Activated T-helper 1 cell treated with anti-CD3 and anti-CD28 coated beads, Interleukin-2, amount 50 U/mL, for 16 hours (primary cell): ENCODE measurements at places on chromosomes 4 and X.

- DNase-seq = no peak
Observed at GRCh38 chr4:134471569-134471968, 270.0 kb upstream of the PABPC4L start.

DNA sequence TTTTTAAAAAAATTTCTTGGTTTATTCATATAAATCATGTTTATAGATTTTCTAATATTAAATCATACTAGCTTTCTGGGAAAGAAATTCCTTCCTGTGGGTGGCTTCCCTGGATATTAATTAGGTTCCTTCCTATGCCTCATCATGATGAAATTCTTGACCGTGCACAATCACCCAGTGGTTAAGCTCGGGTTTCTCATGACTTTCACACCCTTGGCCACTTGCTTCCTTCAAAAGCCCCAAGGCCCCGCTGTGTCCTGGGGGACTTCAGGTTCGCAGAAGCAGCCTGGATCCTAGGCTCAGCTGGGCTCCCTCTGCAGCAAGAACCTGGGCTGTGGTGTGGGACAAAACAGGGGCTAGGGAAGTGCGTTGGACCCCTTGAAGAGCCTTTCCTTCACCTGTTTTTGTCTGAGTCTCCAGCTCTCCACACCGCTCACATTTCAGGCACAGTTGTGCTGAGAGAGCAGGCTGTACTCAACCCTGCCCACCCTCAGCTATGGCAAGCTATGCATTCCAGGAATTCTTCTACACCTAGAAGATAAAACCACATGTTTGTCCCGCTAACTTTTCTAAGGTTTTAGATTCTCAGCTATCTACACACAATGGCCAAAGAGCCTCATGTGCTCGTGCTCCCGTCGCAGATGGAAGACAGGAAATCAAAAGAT lies 48.9 kb upstream of the TMSB15B start:
- DNase-seq = no peak

- no peak for DNase-seq
Observed at GRCh38 chrX:97524997-97525396, 641.3 kb downstream of the RPA4 start.

- no peak for DNase-seq
Observed at GRCh38 chrX:119694601-119695534, 1.9 kb upstream of the SEPTIN6 start.

GRCh38 chr4:170090352-170091052 lies 746 bp upstream of the AADAT start:
- no peak for DNase-seq

DNA sequence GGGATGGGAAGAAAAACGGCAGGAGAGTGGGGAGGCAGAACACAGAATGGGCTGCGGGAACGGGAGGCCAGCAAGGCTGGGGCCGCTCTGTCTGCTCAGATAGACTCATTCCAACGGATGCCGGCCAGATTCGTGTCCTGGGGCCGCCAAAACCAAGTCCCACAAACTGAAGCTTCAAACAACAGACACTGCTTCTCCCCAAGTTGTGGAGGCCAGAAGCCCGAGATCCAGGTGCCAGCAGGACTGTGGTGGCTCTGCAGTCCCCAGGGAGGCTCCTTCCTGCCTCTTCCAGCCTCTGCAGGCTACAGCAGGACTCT lies 100.6 kb downstream of the ADRA2C start:
- DNase-seq = no peak

DNA sequence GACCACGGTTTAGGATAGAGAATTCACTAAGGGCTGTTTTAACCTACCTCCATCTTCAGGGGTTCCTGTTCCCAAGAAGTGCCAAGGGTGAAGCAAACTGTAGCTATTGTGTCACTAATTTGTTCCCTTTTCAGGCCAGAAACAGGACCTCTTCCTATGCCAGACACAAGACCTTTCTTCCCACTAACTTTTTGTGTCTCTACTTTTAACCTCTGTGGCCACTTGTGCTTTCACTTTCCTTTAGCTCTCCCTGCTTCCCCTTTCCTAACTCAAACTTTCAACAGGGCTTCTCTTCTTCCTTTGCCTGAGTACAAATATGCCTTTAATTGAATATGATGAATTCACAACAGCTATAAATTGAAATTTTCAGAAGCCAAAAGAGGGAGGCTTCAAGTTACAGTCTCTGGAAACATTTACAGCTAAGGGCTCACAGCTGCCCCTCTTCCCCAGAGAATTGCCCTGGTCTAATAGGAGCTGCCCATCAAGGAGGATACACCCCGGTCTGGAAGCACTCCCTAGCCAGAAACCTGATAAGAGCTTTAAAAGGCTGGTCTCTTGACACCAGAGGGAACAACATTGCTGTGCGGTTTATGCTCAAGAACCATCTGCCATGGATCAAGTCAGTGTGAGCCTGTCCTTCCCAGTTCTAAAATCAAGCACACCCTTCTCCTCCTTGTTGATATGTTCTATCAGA lies 61.7 kb upstream of the PLS3 start:
- no peak for DNase-seq

DNA sequence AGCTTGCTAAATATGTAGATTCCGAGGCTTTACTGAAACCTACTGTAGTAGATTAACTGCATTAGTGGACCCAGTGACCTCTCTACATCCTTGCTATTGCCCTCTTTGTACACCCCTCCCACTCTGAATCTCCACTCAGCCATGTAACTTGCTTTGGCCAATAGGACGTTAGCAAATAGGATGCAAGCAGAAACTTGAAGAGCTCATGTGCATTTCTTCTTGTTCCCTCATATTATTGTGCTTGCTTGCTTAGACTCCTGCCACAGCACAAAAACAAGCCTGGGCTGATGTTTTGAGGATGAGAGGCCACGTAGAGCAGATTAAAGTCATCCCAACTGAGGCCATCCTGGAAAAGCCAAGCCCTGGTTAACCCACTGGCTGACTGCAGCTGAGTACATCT lies 147.9 kb downstream of the HS6ST2 start:
- no peak for DNase-seq

DNA sequence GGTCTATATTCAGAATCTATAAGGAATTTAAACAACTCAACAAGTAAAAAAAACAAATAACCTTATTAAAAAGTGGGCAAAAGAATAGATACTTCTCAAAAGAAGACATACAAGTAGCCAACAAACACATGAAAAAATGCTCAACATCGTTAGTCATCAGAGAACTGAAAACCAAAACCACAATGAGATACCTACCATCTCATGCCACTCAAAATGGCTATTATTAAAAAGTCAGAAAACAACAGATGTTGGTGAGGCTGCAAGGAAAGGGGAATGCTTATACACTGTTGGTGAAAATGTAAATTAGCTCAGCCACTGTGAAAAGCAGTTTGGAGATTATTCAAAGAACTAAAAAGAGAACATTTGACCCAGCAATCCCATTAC lies 201.6 kb downstream of the QDPR start:
- no peak for DNase-seq

GRCh38 chr4:10731690-10732089 lies 47.1 kb upstream of the CLNK start:
- DNase-seq = no peak

- DNase-seq = no peak
Observed at GRCh38 chr4:142700531-142700930, 145.6 kb downstream of the INPP4B start.

DNA sequence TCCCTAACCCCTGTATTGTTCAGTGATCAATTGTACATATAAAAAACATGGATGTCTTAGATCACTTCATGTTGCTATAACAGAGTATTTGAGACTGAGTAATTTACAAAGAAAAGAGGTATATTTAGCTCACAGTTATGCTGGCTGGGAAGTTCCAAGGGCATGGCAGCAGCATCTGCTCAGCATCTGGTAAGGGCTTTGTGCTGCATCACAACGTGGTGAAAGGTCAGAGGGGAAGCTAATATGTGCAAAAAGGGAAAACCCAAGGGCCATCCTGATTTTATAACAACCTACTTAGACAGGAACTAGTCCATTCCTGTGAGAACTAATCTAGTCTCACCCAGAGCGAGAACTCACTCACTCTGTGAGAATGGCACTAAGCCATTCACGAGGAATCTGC lies 128.2 kb upstream of the OTUD4 start:
- no peak for DNase-seq

- no peak for DNase-seq
Observed at GRCh38 chr4:139858436-139859205, 193.0 kb downstream of the MGST2 start.

GRCh38 chr4:65825116-65825753 lies 154.9 kb upstream of the EPHA5 start:
- no peak for DNase-seq
